MG63 (cell line): ENCODE measurements at places on chromosomes 12 and 14. TPM values are rescaled to one million over a fixed set of nuclear protein-coding genes. Genes with fewer than 3 reads are reported as not detected.
A peak's percentile ranks its signal among the peaks of the same experiment; 100 is the strongest.

GRCh38 chr12:116556964-116557698 is 2.0 kb upstream of the MAP1LC3B2 start:
- DNase-seq, result no peak

DNA sequence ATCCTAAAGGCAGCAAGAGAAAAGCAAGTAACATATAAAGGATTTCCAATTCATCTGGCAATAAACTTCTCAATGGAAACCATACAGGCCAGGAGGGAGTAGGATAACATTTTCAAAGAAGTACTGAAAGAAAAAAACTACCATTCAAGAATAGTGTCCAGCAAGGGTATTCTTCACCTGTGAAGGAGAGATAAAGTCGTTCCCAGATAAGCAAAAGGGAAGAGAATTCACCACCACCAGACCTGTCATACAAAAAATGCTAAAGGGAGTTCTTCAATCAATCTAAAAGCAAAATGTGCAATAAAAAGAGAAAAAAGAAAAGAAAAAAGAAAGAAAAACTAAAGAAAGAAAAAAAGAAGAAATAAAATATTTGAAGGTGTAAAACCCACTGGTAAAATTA is 228.9 kb upstream of the AMIGO2 start:
- DNase-seq, result no peak

DNA sequence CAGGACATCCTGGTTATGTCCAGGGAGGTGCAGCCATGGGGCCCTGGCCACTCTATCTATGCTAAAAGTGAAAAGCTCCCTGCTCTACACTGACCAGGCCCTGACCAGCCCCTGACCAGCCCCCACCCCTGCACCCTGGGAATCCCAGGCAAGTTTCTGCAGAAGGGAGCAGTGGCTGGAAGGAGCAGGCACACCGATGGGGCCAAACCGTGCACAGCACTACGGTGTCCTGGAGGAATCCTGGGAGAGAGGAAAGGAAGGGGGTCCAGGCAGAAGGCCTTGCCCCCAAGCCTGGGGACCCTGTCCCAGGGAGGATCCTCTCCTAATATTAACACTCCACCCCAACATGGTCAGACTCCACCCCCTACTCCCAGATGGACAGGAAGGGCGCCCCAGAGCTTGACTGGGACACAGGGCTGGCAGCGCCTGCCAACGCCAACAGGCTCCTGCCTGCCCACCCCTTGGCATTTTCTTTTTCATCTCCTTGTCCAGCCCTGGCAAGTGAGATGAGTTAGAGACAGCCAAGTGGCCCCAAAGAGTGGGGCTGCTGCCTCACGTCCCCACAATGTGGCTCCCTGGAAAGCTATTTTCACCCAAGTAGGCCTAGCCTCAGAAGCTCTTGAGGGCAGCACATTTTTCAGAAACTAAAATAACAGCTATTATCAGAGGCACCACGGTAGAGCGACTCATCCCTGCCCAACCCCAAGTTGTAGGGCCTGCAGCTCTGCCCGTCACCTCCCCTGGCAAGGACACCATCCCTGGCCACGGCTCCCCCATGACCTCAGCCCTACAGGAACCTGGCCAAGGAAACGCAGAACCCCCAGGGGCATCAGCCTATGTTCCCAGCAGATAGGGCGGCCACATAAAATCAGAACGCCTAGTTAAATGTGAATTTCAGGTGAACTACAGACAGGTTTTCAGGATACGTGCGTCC is 82.6 kb downstream of the SCARB1 start:
- DNase-seq, result peak; percentile 59

GRCh38 chr14:73873660-73874059 is 13.0 kb upstream of the ZNF410 start:
- DNase-seq, result no peak

DNA sequence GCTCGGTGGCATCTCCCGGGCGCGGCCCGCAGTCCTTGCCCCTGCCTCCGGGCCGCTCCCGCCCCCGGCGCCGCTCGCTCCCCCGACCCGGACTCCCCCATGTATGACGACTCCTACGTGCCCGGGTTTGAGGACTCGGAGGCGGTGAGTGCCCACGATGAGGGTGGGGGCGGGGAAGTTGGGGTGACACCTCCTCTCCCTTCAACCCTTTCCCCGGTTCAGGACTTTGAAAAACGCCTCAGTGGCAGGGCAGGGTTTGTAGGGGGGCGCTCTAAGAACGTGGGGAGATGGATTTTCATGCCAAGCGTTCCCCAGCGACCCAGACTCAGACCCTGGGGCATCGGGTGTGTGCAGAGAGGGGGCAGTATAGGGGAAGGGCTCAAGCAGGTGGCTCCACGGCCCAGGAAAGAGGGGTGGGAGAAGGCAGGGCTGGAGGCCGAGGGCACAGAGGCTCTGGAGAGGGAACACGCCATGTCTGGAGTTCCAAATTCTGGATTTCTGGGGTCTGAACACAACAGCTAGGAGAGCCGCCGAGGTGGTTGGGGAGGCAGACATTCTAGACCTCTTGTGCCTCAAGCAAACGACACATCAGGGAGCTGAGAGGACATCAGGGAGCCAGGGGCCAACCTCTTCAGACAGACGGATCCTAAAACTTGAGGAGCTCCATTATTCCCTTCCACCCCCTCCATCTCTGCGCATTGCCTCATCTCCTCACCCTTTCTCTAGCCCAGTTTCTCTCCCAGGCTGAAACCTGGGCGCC is 715 bp downstream of the CACNB3 start:
- DNase-seq, result peak; percentile 25

- DNase-seq, result peak; percentile 88
Observed at GRCh38 chr12:857611-858010, 91.9 kb downstream of the RAD52 start.

DNA sequence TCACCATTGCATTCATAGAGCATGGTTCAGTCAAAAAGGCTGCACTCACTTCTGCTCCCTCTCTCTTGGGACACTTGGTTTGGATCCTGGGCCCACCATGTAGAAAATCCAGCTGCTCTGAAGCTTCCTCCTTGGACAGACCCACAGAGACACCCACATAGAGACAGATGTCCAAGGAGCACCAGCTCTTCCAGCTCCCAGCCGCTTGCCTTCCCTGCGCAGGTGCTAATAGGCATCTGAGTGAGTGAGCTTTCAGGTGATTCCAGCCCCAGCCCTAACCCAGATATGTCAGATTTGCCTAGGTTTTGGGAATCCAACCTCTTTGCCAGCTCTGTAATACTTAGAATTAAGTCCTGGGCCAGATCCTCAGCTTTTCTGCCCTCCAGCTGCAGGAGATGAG is 38.6 kb downstream of the DLK1 start:
- no peak for DNase-seq

Gene TMEM253
- total RNA-seq, result not detected in 2 replicates

DNA sequence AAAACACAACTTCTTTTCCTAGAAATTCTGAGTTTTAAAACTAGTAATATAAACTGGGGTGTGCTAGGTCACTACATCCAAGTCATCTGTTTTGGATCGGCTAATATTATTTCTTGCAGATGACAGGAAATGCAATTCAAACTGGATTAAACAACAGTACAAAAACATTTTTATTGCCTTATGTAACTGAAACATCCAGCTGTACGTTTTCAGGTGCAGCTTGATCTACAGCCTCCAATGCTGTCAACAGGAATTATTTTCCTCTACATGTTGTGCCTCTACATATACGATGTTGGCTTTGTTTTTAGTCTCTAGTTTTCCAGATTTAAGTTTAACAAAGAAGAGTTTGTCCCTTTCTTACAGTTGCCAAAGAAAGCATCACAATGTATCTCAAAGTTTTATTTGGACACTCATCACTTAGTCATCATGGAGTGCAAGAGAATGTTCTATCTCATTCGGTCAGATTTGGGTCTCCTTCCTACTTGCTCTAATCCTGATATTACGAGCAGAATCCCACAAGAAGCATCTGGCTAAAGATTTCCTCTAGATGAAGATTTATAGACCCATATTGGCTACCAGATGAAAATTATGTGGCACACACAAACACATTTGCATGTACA is 326.7 kb downstream of the SLC6A15 start:
- DNase-seq, result no peak

DNA sequence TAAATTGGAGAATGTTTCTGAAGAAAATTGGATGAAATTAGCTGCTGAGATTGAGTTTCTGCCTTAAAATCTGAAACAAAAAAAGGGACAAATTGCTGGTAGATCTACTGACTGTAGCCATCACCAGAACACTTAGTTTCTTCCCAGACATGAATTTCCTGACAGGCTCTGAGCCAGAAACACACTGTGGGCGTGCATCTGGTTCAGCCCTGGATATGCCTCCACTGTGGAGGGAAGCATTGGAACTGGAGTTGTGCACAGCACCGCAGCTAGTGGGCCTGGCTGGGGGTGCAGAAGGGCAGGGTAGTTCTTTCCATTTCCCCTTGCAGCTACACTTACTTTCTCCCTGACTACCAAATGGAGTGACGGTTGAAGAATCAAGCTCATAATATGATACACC is 31.2 kb downstream of the CREBL2 start:
- no peak for DNase-seq

Gene OTX2
- total RNA-seq, result not detected in 2 replicates
